ENCODE measurements at places on chromosomes 4 and X.

GRCh38 chr4:143381189-143382118 is 44.8 kb downstream of the GAB1 start:
- DNase-seq: peak; percentile 80

GRCh38 chr4:185869427-185869826 is 57.4 kb upstream of the SORBS2 start:
- no peak for DNase-seq

DNA sequence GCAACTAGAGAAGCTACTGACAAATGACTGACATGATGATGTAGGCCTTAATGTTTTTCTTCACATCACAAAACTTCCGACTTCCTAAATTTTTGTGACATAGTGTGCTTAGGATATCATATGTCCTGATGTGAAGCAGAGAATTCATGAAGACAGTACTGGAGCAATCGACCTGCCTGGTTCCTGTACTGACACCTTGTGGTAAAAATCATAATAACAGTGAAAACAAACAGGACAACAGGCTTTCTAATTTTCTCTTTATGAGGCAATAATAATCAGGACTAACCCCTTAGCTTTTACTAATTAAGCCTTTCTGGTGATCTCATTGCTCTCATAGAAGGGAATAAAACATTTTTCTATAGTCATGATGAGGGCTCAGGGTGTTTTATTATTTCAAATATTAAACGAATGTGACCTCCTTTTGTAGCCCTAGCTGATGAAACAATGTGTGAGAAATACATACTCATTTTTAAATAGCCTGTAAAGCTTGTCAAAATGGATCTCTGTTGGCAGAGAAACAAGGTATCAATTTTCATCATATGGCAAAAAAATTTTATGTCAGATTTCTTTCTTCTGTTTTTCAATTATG is 158.4 kb downstream of the TENT5D start:
- no peak for DNase-seq

DNA sequence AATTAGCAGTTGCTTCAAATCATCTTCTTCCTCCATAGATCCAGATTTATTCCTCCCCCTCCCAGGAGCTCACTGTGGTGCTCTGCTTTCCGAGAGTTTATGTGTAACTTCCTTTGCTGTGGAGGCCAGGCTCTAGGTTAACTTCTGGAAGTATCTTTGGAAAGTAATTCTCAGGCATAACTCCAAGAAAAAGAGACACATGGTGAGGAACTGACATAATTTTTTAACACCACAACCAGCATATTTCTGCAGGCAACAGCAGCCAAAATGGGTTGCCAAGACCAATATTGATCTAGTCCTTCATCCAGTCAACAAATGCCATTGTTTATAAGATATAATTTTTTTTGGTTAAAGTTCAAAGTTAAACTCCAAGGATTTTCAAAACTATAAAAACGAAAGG is 114.5 kb upstream of the RBPJ start:
- no peak for DNase-seq

- DNase-seq: no peak
These were observed 7.0 kb upstream of the XKRX start for GRCh38 chrX:100935767-100936166.

- DNase-seq: no peak
These were observed 13.1 kb upstream of the COQ2 start for GRCh38 chr4:83297548-83298260.

- no peak for DNase-seq
These were observed 6.3 kb downstream of the AFP start for GRCh38 chr4:73442275-73442674.

DNA sequence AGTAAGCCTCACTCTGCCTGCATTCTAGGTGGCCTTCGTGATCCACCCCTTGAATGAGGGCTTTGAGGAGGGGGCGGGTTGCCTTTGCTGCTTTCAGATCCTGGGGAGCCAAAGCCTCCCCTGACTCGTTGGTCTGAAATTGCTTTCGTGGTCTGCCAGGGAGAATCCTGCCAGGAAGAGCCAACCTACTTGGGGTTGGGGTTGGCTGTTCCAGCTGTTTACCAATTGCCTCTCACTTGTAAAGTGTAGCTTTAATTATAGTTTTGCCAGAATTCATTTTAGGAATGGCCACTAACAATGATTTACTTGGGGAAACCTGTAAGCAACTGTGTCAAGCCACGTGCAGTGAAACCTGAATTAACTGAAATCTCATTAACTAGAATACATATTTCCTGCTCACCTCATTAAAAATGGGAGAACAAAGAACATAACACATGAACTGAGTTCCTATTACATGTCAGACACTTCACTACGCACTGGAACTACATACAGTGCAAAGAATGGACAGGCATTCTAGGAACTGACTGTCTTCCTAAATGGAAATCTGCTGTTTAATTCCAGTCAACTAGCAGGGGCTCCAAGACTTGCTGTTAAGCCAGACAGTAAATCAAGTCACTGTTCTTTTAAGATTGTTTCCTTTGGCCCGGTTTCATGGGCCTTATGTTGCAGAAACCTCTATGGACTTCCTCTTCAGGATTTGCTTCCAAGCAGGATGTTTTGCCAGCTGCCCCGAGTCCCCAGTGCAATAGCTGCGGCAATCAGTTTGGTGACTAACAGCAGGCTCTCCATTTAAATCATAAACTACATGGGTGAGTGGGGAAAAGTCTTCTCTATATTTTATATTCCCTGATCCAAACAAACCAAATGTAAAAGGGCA is 16.4 kb upstream of the NKRF start:
- no peak for DNase-seq

DNA sequence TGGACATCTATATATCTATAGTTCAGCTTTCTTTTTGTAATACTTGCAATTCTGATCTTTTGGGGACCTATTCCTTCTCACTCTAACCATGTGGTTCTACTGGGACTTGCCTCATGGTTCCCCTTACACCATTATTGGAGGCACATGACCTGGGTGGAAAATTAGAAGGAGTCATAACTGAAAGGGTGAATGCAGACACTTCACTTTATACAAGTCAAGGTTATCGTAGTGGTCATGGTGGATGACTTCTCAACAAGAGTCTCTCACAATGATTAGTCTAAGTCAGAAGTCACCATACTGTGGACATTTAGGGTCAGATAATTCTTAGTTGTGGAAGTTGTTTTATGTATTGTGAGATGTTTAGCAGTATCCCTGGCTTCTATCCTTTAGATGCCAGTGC is 10.5 kb upstream of the EIF4E start:
- no peak for DNase-seq

DNA sequence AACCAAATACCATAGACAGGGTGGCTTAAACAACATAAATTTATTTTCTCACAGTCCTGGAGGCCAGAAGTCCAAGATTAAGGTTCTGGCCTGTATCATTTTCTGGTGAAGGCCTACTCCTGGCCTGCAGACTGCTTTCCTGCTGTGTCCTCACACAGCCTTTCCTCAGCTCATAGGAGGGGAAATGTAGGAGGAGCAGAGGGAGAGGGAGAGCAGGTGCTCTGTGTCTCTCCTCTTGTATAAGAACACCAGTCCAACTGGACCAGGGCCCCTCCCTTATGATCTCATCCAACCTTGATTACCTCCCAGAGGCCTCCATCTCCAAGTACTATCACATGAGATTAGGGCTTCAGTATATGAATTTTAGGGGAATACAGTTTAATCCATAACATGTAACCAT is 34.3 kb downstream of the RAPGEF2 start:
- DNase-seq: no peak

GRCh38 chr4:123083646-123084045 is 161.2 kb upstream of the NUDT6 start:
- DNase-seq: no peak

DNA sequence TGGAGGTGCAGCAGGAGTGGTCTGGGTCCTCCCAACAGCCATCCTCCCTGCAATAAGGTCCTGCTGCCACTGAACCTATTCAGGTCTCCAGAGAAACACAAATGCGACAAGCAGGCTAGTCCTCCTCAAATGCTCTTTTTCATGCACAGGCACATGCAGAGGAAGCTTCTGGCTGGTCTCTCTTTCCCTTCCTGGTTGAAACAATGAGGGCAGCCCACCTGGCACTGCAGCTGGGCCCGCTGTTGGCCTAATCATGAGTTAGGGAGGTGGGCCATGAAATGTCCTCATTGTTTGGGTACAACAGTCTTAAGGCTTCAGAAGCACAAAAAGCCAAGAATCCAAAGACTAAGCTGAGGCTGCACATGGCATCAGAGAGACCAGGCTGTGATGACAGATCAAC is 151.0 kb downstream of the SH3KBP1 start:
- no peak for DNase-seq

DNA sequence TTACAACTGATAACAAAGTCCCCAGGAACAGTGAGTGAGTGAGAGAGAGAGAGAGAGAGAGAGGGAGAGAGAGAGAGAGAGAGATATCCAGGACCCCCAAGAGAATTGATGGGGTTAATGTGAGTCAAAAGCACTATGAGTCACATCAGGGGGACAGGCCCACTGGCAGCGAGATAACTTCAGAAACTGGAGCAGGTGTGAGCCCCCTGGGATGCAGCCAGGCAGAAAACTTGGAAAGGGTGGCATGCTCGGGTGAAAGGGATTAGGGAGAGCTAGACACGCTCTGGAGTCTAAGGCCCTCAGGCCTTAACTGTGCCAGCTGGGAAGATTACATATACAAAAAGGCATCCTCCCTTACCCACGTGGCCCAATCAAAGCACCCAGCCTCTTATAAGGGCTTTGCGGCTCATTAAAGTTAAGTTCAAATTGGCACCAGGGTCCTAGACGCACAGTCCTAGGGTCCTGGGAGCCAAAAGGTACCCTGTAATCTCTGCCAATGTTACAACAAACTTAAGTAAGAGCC is 841 bp downstream of the ACOT9 start:
- DNase-seq: no peak

- DNase-seq: no peak
These were observed 38.5 kb upstream of the PRSS48 start for GRCh38 chr4:151238477-151238876.

GRCh38 chr4:98794565-98795205 is 134.2 kb downstream of the EIF4E start:
- DNase-seq: no peak

GRCh38 chrX:136752796-136753195 is 27.9 kb downstream of the ARHGEF6 start:
- no peak for DNase-seq

DNA sequence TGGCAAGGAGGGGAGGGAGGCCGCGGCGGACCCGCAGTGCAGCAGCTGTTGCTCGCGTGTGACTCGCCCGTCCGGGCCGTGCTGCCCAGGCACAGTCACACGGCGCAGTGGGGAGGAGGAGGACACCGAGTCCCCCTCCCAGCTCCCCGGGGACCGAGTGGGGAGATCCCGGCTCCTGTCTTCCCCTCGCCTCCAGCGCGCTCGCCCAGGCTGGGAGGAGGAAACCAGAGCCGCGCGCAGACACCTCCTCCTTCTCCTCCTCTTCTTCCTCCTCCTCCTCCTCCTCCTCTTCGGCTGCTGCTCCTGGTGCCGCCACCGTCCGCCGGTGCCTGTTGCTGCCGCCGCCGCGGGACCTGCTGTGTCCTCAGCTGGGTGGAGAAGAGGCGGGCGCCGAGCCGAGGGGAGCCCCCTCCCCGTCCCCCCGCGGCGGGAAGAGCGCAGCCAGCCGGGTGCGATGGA is at the start of gene TBC1D1:
Gene TBC1D1 (plus strand): TSS at position 284 of the 459 bp plus-strand sequence. CDS start 11,012 bp downstream, outside the sequence.
- DNase-seq: peak; percentile 60

- DNase-seq: no peak
These were observed 15.1 kb upstream of the FGFR3 start for GRCh38 chr4:1777822-1778641.

GRCh38 chrX:127138218-127138617 is 318.7 kb downstream of the PRR32 start:
- DNase-seq: no peak

GRCh38 chr4:76010576-76010975 is 3.3 kb upstream of the CXCL9 start:
- no peak for DNase-seq

GRCh38 chrX:121649417-121649816 is 602.0 kb downstream of the GLUD2 start:
- no peak for DNase-seq

DNA sequence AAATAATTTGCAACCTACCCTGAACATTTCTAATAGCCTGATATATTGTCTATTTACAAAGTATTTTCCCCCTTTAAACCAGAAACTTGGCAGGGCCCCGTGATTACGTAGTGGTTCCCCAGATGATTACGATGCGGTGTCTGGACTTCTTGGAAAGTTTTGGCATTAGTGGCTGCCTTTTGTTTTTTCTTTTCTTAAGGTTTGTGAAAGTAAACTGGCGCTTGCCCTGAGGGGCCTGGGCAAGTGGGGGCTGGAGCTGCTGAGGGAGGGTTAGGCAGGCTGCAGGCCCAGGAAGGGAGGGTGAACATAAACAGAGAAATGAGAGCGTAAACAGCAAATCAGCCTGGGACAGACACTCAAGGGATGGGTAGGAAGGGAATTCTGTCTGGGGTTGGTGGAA is 123.6 kb upstream of the MSX1 start:
- DNase-seq: no peak
